HFFc6 (cell line): ENCODE measurements at places on chromosomes 3 and 15.

- no peak for DNase-seq
These were observed 136.4 kb upstream of the IL12A start for GRCh38 chr3:159852266-159852665.

DNA sequence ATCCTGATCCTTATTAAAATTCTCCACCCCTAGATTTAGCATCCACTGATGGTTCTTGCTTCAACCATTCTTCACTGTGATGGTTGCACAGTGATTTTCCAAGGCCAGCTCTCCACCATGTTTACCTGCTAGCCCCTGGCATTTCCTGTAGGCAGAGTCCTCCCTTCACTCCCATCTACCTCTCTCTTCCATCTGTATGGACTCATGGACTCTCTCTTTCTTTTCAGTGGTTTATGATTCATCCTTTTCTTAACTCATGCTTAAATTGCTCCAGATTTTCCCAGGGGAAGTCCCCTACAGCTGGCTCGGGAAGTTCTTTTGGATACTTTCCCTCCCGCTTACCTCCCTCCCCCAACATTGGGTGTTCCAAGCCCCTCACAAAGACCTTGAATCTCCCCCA lies 18.7 kb downstream of the TGM4 start:
- DNase-seq, result peak; percentile 38

GRCh38 chr3:165359005-165359404 lies 162.8 kb upstream of the SLITRK3 start:
- no peak for DNase-seq

DNA sequence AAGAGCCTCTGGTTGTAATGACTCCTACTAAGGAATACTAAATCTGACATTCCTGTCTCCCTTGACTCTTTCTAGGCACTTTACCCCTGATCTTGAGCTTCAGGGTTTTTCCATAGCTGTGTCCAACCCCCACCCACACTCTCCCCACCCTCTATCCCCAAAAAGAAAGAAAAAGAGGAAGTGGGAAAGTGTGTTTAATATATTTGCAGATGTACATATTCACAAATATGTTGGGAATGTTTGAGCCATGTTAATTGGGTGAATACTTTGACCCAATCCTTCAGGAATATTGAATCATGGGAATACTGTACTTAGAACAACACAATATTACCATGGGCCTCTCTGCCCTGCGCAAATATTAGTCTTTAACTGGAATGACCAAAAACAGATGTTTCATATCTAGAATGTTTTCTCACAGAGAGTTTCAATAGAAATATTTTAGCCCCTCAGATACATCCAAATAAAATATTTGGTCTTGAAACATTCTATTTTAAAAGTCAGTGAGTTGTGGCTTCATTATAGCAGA lies 19.8 kb upstream of the PFN2 start:
- DNase-seq, result no peak

DNA sequence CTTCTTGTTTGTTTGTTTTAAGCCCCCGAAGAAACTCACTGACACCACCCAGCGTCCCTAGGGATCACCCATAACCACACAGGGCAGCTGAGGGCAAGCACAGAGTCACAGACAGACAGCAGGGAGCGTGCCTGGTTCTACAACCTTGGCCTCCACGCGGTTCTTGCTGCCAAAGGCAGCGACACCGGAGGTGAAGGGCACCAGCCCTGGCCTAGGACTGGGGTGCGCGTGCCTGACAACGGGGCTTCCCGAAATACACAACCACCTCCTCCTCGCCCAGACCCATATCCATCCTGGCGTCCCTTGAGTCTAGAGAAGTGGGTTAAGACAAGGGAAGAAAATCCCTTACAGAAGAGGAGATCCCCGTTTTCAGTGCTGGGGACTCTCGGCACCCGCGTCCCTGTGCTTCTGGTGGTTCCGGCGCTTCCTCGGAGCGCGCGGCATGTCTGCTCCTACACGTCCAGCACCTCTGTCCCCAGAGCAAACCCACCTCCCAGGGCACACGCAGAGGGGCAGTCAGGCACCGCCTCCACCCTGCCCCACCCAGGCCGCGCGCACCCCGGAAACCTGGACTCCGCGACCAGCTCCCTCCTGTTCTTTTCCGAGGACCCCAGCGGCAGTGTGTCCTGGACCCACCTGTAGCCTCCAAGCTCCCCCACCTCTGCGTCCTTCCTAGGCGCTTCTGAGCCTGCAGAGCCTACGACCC lies 911 bp downstream of the RFTN1 start:
- DNase-seq, result no peak

GRCh38 chr3:15180042-15180611 lies 25.9 kb upstream of the CAPN7 start:
- no peak for DNase-seq
